ENCODE measurements at places on chromosomes 1 and 21.

GRCh38 chr1:151915061-151915686 lies 5.9 kb upstream of the THEM4 start:
- no peak for DNase-seq

GRCh38 chr21:45209046-45209445 lies 78.6 kb downstream of the POFUT2 start:
- no peak for DNase-seq

- no peak for DNase-seq
Measured at GRCh38 chr1:187744665-187745064, 915.9 kb downstream of the PLA2G4A start.

DNA sequence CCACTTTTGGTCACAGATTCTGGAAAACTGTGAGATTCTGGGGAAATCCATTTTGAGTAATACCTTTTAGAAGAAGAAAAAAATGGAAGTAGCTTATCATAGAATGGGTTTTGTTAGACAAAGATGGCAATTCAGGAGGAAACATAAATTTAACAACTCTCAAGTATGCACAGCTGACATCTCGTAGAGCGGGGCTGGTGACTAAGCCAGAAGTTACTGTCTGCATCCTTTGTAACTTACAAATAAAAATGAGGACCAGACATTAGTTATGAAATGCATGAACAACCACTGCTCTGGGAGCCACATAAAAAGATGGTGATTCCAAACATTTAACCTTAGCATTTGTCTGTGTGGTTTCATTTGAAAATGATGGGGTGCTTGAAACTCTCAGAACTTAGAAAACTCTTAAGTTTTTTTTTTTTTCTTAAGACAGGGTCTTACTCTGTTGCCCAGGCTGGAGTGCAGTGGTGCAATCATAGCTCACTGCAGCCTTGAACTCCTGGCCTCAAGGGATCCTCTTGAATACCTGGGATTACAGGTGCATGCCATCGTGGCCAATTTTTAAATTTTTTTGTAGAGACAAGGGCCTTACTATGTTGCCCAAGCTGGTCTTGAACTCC lies 49.2 kb upstream of the ATP5PO start:
- DNase-seq, result no peak

GRCh38 chr1:11796036-11796828 lies 9.5 kb downstream of the MTHFR start:
- DNase-seq, result no peak

Data from activated T-cell treated with anti-CD3 and anti-CD28 coated beads, Interleukin-2, amount 50 U/mL, for 24 hours (primary cell).